ENCODE measurements at places on chromosomes 16 and 17.

DNA sequence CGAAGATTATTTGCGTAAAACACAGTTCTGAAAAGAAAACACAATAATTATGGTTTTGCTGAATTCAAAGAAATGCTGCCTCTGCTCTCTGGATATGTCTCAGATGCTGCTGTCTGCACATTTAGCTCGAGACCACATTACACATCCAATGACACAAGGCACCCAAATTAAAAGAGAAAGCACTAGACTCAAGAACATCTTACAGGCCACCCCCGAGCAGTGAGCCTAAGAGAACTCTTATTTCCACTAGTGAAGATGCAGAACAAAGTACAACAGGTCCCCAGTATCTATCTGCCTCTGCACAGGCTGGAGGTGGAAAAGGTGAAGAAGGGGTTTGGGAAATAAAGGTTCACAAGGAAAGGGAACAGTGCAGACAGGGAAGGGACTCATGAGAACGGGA lies 33.5 kb downstream of the GRB2 start:
- DNase-seq: no peak

DNA sequence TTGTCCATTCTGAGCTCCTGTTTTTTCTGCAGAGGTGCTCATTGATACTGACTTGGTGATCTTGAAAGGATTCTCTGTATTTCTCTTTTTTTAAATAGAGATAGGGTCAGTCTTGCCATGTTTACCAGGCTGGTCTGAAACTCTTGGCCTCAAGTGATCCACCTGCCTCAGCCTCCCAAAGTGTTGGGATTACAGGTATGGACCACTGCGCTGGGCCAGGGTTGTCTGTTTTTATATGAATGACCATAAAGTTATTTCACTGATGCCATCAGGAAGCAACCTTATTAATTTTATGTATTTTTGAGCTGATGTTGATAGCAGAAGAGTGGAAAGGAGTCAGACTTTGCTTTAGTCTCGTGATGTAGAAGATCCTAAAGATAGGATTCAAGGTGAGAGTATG lies 35.7 kb upstream of the METTL9 start:
- DNase-seq: no peak

DNA sequence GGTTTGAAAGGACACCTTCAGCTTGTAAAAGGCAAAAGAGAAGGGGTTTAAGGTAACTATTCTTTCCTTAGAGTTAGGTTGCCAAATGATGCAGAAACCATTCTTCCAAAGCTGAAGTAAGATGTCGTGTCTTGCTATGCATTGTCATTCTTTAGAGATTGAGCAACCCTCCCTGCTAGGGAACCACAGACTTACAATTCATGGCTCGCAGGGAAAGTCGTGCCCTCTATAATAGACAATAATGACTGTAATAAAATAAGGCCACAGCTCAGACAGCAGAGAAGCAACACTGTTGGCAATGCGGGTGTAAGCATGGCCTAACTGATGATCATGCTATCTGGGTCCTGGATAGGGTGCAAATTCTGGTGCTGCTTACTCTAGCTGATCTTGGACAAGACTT lies 129.6 kb upstream of the CDH13 start:
- DNase-seq: no peak

- DNase-seq: no peak
Observed at GRCh38 chr16:11066261-11066870, 122.0 kb downstream of the CLEC16A start.

- no peak for DNase-seq
Observed at GRCh38 chr17:31531336-31531980, 140.0 kb downstream of the RAB11FIP4 start.

DNA sequence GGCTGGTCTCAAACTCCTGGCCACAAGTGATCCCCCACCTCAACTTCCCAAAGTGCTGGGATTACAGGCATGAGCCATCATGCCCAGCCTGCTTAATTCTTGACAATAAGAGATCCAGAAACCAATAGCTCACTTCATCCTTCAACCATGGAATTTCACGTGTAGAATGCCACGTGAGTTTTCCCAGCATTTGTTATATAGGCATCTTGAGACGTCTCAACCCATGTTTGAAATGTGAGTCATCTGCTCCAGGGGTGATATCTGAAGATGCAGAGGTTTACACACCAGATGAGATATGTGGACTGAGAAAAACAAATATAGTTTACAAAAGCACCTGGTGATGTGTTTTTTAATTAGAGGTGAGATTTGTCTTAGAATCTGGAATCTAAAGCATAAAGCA lies 7.1 kb downstream of the TEKT3 start:
- DNase-seq: peak; percentile 5

DNA sequence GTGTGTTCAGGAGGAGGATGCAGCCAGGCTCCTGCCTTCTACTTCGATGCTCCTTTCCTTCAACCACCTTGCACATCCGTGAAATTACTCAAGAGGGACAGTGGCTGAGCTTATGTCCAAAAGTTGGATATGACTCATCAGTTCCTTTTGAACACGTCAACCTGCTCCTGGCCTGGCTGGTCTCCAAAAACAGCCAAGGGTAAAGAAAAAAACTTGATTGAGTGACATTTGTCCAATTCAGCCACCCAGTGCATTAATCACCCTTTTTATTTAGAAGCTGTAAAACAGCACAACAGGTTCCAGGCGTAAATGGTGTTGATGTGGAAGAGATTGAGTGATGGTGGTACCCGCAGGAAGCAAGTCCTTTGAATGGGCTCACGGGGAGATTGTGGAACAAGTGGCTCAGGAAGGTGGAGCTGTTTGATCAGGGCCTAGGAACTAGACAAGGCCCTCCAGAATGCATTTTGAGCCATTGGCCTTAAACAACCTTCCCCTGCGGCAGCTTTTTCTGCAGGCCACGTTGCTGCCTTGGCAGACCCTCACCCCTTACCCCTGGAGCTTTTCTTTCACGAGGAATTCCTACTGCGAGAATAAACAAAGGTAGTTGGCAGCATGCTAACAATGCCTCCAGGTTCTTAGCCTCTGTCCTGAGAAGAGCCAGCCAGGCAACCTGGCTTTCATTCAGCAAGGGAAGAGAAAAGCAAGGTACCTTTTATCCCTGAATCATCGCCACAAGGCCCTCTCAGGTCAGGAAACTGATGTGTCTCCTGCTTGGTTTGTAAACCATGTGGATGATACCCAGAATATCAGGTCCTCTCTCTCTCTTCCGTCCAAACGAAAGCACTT lies 173.3 kb upstream of the CACNG5 start:
- DNase-seq: peak; percentile 72

DNA sequence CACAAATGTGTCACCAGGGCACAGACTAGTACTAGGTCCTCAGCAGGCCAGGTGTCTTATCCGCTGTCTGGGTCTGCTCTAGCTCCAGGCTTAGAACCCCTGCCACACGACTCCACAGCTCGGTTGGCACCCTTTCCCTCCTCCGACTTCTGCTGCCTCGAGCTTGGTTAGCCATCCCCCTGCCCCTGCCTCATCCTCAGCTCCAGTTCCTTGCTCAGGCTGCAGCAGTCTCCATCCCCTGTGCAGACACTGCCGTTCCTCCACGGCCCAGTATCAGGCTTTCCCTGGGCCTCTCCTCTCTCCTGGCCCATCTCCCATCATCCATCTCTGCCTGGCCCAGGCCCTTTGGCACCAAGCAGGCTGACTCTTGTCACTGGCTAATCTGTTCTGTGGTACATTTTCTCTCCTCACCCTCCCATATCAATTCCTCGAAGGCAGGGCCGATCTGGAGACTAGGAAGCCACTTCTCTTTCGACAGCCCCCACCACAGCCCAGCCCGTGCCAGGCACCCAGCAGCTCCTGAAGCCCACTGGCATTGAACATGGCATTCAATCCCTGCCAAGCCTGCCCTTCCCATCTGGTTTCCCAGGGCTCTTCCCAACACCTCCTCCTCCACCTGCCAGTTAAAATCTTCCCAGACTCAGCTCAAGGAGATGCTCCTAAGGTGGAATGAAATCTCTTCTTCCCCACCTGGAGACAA lies 1.4 kb upstream of the GRN start:
- no peak for DNase-seq

- DNase-seq: peak; percentile 43
Observed at GRCh38 chr16:66344533-66345145, 21.9 kb upstream of the CDH5 start.

- DNase-seq: no peak
Observed at GRCh38 chr17:50152736-50153135, 2.3 kb upstream of the PPP1R9B start.

- no peak for DNase-seq
Observed at GRCh38 chr16:66300501-66300900, 66.0 kb upstream of the CDH5 start.

- no peak for DNase-seq
Observed at GRCh38 chr16:24896439-24896838, 50.7 kb downstream of the SLC5A11 start.

GRCh38 chr16:73996624-73997339 lies 299.8 kb upstream of the PSMD7 start:
- no peak for DNase-seq

DNA sequence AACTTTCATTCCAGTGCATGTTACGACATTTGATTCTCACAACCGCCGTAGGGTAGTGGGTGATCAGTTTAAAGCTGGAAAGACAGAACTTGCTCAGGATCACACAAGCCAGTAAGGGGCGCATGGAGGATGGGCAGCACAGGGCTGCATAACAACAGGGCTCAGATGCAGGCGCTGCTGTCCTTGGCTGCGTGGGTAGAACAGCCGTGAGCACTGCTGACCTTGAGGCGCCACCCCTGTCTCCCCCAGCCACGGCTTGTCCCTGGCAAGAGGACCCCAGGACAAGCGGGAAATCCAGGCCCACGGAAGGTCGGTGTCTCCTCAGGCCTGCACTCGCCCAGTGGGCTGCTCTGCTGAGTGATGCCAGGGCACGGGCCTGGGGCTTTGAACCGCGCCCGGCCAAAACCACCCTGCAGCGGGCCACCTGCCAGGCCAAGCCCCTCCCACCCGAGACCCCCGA lies 84.7 kb downstream of the LMF1 start:
- no peak for DNase-seq

GRCh38 chr17:5281814-5282641 lies at the start of gene RABEP1:
Gene RABEP1 (plus strand): TSS chr17:5282284. CDS start chr17:5282487, 203 bp downstream.
- DNase-seq: peak; percentile 82

DNA sequence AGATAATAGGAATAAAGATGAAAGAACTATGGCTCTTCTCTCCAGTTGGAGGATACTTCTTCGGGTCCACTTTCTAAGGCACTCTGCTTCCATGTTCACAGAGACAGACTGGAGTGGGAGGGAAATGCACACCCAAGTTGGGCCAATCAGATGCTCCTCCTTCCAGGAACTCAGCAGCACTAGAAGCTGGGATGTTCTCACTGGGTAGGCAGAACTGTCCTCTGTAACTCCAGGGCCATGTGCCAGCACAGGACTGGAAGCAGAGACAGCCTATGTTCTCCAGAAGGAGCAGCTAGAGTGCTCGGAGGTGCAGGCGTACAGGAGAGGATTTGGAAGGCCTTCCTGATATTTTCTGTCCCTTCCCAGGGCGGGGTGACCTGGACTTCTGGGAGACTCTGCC lies 49.9 kb upstream of the SREBF1 start:
- DNase-seq: no peak

- no peak for DNase-seq
Observed at GRCh38 chr17:4576729-4577322, 7.5 kb upstream of the SMTNL2 start.

GRCh38 chr16:87185983-87186382 lies 131.2 kb downstream of the C16orf95 start:
- no peak for DNase-seq

GRCh38 chr17:43399839-43400328 lies 1.1 kb downstream of the ARL4D start:
- no peak for DNase-seq

DNA sequence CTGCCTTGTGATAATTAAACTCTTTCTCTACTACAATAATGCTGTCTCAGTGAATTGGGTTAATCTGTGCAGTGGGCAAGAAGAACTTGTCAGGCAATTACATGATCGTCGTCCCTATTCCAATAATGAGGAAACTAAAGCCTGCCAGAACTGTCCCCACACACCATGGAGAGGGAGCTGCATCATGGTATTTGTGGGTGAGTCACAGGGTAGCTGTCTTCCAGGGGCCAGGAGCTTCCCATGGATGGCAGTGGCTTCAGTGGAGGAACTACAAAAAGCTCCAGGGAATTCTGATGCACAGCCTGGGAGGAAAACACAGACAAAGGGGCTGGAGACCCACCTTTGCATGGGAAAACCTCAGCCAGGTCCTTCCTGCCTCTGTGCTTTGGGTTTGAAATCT lies 83.3 kb upstream of the C16orf82 start:
- peak; percentile 75 for DNase-seq

GRCh38 chr17:70658317-70658716 lies 489.0 kb downstream of the KCNJ2 start:
- DNase-seq: no peak

- no peak for DNase-seq
Observed at GRCh38 chr17:4530799-4531730, 24.1 kb downstream of the MYBBP1A start.

Data from RPMI7951 (cell line).